ENCODE measurements at places on chromosomes 7 and 10.

DNA sequence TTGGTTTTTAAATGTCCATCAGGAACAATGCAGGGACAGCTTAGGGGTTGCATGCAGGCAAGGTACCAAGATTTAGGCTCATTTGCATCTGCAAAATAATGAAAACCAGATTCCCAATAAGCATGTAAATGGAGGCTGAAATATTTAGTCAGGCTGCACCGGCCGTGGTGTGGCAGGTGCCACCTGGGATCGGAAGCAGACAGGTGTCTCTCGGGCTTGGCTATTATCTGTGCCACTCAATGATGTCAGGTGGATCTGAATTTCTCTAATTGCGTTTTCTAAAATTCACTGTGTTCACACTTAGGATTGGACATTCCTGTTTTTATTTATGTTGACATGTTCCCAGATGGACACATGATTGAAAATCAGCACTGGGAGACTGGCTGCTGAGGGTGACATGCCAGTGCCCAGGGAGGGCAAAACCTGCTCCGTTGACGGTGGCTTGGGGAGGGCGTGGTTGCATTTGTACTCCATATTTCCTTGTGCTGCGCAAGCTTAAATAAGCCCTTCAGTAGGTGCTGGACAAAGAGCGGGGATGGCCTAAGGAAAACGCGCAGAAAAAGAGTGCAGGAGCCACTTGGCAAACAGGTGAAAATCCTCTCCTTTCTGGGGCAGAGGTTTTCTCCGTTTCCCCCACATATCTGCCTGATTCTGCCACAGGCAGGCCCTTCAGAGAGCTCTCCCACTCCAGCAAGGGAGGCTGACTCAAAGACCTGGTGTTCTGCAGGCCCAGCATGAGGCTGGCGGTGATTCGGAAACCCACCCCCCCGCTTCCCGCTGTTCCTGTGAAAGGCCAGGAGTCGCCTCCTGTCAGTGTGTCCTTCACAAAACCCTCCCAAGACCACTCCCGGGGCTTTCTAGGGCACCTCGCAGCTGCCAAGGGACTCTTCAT is 142.5 kb downstream of the WDR37 start:
- no peak for DNase-seq

DNA sequence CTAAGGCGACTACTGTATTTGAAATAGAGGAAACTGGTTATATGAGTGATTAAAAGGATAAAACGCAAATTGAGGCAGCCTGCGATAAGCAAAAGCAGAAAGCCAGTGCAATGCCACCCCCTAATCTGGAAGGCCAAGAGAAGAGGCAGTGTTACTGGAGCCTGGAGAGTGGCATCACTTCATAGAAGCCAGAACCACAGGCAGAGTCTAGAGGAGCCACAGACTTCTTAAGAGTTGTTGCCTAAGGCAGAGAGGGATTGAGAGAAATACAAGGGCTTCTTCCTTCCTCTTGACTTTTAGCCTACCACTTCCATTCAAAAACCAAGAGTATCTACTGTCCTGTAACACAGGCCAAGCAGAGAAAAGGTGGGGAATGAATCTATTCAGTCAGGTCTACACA is 94.9 kb upstream of the SKAP2 start:
- DNase-seq, result no peak

GRCh38 chr10:86678999-86679792 is 10.9 kb downstream of the LDB3 start:
- no peak for DNase-seq

GRCh38 chr10:69338547-69339450 is 60.5 kb downstream of the HK1 start:
- DNase-seq, result no peak

- no peak for DNase-seq
These were observed 164.1 kb upstream of the C1GALT1 start for GRCh38 chr7:7018290-7018689.
